Heart right ventricle (tissue), 16 donors: ENCODE measurements at places on chromosomes 7 and 10. TPM values are rescaled to one million over a fixed set of nuclear protein-coding genes. Genes with fewer than 3 reads are reported as not detected.

Gene C10orf105
- 0.05 TPM for total RNA-seq

Gene WBP1L
- 31.3 TPM for total RNA-seq

Gene IFIT1B
- total RNA-seq: 0.21 TPM

Gene GPER1
- total RNA-seq: 1.8 TPM

Gene LDB3
- 1,541 TPM for total RNA-seq

Gene FBXL13
- 0.46 TPM for total RNA-seq

Gene SPDYE6
- not detected for total RNA-seq

Gene P4HA1
- 49.3 TPM for total RNA-seq

Gene NCF1
- total RNA-seq: 2.0 TPM

Gene ZNF722
- not detected for total RNA-seq

Gene GARIN1A
- total RNA-seq: 2.8 TPM

Gene ALOX5
- total RNA-seq: 5.1 TPM

Gene TRIM50
- total RNA-seq: not detected

Gene ATG9B
- 0.39 TPM for total RNA-seq

Gene GSTO1
- total RNA-seq: 226 TPM

Gene DLX6
- not detected for total RNA-seq

Gene H2BK1
- not detected for total RNA-seq
